ENCODE measurements at places on chromosomes 4 and X.

- DNase-seq, result no peak
Measured at GRCh38 chrX:111260451-111260850, 9.8 kb downstream of the CAPN6 start.

- DNase-seq, result no peak
Measured at GRCh38 chr4:83581411-83582288, 45.7 kb downstream of the GPAT3 start.

GRCh38 chrX:13464599-13465275 is 104.7 kb upstream of the EGFL6 start:
- no peak for DNase-seq

DNA sequence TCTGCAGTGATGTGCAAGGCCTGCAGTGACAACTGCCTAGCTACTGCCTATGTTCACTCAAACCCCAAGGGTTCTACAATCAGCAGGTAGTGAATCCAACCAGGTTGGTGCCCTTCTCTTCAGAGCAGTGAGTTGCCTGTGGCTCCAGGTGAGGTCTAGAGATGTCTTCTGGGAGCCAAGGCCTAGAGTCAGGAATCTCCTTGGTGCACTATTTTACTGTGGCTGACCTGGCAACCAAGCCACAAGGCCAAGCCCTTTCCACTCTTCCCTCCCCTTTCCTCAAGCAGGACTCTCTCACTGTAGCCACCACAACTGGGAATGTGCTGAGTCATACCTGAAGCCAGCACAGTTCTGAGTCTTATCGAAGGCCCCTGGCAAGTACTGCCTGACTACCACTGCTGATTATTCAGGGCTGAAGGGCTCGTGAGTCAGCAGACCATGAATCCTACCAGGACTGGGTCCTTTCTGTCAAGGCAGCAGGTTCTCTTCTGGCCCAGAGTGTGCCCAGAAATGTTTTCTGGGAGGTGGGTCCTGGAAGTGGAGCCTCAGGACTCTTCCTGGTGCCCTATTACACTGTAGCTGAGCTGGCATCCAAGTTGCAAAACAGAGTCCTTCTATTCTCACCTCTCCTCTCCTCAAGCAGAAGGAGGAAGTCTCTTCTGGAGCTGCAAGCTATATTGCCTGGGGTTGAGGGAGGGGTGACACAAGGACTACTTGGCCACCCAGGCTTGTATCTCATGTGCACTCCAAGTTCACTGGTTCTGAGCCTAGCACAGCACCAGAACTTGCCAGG is 111.6 kb downstream of the BTC start:
- DNase-seq, result no peak

DNA sequence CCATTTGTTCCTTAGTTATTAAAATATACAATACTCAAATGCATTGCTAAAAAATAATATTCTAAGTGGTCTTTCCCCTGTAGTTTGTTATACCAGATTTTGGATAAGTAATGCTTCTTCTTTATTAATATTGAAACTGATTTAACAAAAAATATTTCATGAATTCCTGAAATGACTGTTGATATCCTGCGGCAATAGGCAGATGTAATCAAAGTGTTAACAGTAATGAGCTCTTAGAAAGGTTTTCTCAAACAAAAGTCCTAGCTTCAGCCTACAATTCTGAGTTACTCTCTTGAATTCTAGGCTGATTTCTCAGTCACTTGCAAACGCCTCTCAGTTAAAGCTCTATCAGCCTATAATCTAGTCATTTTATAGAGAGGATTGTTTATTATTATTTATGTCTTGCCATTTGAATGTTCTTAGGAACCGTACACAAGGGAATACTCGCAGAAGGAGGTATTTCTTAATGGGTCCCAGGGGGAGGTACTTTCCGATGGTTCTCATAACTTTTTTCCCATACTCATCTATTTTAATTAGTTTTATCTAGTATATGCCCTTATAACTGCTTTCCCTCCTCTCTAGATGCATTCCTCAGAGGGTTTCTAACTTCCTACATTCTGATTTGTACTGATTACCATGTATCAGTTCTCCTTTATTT is 96.8 kb downstream of the FNIP2 start:
- DNase-seq, result no peak

Measured in stimulated activated CD4-positive, alpha-beta T cell treated with anti-CD3 and anti-CD28 coated beads, Interleukin-4, amount 100 ng/mL, for 4 hours (primary cell).